ENCODE measurements at places on chromosomes 13 and 19.

- no peak for DNase-seq
Measured at GRCh38 chr19:35458731-35459391, 10.8 kb downstream of the FFAR2 start.

DNA sequence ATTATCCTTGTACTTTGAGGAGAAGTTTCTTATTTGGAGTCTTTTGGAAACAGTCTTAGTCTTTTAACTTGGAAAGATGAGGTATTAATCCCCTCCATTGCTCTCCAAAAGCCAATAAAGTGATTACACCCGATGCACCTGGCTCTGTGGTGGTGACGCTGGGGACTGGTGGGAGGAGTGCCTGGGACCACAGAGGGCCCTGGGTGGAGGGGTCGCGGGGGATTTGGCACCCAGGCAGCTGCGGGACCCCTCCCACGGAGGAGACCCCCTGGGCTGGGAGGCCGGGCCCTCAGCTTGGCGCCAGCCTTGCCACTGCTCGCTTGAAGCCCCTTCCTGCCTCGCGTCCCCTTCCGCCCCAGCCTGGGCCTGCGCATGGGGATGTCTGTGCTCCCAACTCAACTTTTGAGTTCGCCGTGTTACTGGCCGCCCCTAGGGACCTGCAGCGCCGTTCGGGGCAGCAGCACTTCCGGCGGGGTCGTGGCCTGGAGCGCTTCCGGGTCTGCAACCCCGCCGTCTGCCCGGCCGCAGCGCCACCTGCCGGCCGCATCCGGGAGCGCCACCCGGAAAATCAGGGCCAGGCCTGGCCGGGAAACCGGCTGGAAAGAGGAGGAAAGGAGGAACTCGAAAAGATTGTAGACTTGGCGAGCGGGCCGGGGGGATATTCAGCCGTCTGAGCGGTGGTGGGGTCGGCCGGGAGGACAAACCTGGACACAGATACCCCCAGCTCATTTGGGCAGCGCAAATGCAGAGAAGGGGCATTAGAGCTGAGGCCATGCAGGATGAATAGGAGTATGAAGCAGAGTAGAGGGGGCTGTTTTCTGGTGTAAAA lies 8.4 kb downstream of the PEAK3 start:
- DNase-seq: peak; percentile 61

GRCh38 chr19:33668968-33669367 lies 47.2 kb downstream of the CHST8 start:
- no peak for DNase-seq

DNA sequence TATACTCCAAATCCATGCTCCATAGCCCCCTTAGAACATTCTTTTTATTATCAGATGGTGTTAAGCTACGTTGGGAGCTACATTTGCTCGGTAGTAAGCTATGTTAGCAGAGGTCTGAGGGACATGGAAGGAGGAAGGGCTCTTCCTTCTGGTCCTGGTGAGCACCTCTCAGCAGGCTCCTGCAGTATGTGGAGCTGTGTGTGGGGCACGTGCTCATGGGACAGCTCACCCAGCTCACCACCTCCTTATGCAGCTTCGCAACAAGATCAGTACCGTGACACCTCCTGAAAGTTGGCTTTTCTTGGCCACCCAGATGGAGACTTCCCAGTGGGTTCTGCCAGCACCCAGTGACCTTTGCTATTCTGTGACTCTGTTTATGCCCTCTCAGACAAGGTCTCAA lies 400.5 kb upstream of the SLC10A2 start:
- no peak for DNase-seq

DNA sequence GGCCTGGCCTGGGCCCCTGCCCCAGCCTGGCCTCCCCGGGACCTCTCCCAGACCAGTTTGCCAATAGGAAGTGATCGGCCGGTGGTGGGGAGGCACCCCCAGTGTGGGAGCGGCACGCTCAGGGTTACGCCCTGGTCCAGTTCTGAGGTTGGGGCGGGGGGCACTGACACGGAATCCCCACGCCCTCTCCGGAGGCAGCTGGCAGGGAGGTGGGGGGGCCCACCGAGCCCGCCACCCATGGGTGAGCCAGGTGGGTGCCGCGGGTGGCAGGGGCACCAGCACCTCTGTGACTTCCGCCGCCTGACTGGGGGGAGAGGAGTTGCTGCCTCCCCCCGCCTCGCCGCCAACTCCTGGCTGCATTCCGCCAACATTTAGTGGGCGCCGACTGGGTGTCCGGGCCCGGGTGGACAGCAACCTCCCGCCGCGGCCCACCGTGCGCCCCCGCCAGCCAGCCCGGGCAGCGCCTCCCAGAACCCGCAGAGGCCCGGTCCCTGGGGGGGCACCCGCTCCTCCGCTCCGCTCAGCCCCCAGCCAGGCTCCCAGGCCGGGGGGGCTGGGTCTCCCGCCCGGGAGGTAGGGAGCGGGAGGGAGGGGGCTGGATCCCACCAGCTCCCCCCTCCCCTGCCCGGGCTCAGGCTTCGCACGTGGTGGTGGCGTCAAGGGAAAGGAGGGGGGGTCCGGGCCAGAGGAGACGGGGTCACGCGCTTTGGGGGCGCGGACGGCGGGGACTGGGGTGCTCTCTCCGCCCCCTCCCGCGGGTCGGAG lies 2.0 kb downstream of the ZBTB7A start:
- DNase-seq: no peak

DNA sequence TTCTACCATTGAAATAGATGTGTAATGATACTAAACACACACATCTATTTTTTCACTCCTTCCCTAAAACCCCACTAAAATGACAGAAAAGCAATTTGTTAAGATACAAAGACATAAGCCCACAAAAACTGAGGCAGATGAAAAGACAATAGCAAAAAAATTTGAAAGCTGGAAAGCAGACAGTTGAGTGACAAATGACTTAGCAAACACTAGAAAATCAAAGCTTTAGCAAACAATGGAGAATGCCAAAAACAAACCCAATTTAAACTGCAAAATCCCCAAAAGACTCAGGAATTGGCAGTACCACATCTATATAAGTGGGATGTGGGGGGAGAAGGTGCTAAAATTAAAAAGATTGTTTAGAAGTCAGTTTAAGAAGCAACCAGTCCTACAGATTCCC lies 9.5 kb downstream of the TSC22D1 start:
- DNase-seq: no peak

GRCh38 chr13:112249644-112250610 lies 126.2 kb upstream of the SPACA7 start:
- DNase-seq: no peak

DNA sequence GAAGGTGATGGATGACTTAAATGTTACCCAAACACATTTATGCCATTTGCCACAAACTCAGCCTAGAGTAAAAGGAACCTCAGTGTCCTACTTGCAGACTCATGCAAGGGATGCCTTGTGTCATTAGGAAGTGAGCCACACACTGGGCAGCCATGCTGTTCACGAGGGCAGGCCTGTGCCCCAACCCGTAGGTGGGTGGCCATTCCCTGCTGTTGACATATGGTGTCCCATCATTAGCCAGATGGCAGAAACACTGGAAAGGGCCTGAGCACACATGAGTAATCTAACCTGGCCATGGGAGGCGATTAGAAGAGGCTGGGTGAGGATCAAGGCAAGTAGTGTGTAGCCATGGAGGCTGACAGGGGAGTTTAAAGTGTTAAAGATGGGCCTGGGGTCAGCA lies 9.7 kb upstream of the LRCH1 start:
- DNase-seq: no peak

DNA sequence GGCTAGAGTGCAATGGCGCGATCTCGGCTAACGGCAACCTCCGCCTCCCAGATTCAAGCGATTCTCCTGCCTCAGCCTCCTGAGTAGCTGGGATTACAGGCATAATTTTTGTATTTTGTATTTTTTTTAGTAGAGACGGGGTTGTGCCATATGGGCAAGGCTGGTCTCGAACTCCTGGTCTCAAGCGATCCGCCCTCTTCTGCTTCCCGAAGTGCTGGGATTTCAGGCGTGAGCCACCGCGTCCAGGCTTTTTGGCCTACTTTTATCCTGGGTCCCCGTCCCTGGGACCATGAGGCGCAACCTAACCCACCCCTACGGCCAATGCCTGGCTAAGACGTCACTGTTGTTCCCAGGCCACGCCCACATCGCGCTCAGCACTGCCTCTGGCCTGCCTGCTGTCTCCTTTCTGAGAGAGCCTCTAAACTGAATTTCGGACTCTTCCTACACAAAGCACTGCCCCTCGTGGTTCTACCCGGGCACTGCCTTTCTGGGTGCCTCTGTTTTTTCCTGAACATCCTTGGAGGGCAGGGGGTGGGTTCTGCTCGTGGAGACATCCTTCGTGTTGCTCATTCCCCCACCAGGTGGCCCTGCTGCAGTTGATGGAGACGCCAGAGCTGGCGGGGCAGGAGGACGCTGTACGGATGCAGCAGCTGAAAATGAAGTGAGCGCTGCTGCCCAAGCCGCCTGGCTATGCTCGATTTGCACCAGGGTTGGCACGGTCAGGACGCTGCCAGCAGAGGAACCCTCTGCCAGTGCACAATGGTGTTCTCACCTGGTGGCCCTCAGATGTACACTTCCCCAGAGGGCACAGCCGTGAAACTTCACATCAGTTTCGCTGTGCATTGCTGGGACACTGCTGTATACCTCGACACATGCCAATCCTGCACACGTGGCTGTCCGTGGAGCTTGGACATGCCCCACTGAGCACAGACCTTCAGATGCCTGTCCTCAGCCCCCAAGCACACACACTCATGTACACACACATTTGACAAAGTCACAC lies 2.0 kb downstream of the REX1BD start:
- DNase-seq: no peak

DNA sequence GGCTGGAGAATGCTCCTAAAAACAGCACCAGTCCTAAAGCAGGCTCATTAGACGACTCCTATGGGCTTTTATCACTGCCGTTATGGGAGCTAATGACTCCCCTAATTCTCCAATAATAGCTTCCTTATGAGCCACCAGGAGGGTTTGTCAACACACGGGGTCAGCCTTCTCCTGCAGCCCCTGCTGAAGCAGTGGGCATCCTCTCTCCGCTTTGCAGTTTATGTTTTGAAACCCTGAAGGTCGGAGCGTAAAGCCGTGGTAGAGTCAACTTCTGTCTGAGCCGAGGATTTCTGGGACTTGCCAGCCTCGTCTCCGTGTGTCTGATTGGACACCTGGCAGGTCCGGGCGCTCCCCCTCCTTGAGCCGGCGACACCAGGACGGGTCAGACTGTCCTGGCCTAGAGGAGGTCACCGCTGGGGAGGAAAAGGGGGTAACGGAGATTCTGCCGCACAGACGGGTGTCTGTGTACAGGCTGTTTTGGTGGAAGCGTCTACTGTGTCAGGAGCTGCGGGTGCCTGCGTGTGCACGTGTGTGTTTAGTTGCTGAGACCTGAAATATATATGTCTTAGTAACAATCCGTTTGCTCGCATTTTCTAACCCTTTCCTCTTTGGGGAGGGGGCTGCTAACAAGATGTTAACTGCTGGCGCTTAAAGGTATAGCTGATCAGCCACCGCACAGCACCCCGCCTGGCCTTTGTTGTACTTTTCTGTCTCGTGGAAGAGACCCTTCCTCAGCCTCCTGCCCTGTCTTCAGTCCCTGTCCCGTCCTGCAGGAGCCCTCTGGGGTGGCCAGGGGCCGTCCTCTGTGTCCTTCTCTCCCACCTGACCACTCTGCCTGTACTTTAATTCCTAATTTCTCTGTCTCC lies 1.9 kb downstream of the KDM4B start:
- DNase-seq: no peak

GRCh38 chr13:62482351-62482750 lies 1066.7 kb upstream of the PCDH20 start:
- no peak for DNase-seq

DNA sequence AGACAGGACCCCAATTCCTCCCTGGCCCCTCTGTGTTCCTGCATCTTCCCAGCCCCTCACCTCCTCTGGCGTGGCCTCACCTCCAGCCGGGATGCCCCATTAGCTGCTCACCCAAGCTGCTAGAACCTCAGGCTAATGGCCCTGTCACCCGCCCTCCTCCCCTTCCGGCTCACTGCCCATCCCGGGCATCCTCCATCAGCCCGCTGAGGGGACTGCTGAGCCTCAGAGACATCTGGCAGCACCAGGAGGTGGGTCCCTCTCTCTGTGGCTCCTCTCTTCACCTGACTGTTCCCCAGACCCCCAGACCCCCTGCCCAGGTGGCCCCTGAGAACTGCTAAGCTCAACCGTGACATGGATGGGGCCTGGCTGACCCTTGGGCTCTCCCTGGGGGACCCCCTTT lies 2.9 kb downstream of the FFAR1 start:
- no peak for DNase-seq

GRCh38 chr13:48403913-48404312 lies 9.0 kb downstream of the LPAR6 start:
- DNase-seq: no peak

- no peak for DNase-seq
Measured at GRCh38 chr19:55544776-55545439, 435 bp downstream of the SBK3 start.

DNA sequence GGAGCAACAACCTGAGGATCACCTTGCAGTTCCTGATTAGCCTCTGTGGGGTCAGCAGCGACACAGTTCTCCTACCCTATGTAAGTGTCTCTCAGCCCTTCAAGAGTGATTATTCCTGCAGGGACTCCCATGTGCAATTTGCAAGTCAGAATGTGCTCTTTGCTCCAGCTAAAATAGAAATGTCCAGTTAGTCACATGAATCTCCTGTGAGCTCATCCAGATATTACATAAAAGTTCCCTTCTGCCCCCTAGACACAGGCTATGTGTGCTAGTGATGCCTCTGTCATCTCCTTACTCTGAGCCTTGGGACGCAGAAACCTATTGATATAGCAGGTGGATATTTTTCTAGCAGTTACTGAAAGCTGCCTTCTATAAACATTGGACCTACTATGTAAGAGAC lies 105.5 kb downstream of the ZAR1L start:
- DNase-seq: no peak

- no peak for DNase-seq
Measured at GRCh38 chr13:100890645-100891044, 216.1 kb upstream of the TMTC4 start.

DNA sequence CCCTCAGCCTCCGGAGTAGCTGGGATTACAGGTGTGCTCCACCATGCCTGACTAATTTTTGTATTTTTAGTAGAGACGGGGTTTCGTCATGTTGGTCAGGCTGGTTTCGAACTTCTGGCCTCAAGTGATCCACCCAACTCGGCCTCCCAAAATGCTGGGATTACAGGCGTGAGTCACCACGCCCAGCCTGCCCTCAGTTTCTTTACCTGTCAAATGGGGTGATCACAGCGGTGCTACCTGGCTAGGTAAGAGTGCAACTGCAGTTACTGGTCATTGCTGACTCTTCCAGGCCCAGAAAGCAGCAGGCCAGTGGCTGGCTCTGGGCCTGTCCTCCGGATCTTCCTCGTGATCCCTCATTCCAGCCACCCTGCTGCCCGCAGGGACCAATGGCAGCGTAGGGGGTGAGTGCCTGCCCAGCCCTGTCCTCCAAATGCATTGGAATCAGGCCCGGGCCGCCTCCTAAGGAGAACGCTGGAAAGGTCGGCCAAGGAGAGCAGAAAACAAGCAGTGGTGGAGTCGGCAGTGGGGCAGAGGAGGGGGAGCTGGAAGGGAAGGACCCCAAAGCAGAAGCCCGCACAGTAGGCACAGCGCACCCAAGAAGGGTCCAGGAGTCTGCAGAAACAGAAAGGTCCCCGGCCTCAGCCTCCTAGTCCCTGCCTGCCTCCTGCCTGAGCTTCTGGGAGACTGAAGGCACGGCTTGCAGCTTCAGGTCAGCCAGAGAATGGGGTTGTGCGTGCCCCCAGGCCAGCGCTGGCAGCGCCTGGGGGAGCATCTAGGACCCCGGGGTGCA lies 1.8 kb upstream of the SLC27A1 start:
- no peak for DNase-seq
